CD4-positive, alpha-beta T cell treated with Interleukin-15 for 4 hours (primary cell): ENCODE measurements at places on chromosomes 13 and 19.
A peak's percentile ranks its signal among the peaks of the same experiment; 100 is the strongest.

DNA sequence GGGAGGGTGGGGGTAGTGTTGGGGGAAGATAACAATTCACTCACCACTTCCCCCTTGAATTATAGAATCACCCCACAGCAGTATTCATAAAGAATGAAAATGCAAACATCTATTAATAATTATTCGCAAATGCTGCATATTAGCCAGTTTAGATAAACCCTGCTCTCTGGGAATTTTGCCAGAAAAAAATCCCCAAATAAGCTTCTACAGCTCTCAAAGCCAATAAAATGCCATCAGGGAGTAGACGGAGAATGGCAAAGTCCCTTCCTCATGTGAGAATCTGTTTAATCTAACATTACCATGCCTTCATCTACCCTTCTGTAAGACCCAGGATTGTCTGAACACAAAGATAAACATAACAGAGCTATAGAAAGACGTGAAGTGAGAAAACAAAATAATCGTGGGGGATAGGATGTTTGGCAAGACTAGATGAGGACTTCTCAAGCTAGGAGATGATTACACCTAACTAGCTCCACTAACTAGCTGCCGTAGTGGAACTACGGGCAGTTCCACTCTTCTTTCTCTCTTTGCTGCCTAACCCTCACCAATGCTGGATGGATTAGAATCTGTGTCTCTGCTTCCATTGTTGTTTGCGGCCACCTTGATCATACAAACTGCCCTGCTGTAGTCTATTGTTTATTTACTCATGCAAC, 32.4 kb upstream of the CACNA1A start:
- DNase-seq = no peak

DNA sequence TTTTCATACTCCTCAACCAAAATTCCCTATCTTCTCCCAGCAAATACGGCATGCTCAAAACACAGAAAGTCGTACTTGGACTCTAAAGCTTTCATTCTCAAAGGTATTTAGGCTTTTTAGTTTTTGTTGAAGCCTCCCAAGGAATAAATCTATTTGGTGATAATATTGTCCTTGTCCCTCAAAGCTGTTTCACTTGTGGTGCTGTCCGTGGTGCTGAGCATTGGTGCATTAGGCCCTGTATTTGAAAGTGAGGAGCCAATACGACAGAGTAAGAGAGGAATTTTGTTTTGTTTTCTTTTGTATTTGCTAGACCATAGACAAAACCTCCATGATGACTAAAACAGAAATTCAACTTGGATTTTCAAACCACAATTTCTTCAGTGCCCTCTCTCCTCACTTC, 3.2 kb upstream of the LGALS13 start:
- DNase-seq = no peak

DNA sequence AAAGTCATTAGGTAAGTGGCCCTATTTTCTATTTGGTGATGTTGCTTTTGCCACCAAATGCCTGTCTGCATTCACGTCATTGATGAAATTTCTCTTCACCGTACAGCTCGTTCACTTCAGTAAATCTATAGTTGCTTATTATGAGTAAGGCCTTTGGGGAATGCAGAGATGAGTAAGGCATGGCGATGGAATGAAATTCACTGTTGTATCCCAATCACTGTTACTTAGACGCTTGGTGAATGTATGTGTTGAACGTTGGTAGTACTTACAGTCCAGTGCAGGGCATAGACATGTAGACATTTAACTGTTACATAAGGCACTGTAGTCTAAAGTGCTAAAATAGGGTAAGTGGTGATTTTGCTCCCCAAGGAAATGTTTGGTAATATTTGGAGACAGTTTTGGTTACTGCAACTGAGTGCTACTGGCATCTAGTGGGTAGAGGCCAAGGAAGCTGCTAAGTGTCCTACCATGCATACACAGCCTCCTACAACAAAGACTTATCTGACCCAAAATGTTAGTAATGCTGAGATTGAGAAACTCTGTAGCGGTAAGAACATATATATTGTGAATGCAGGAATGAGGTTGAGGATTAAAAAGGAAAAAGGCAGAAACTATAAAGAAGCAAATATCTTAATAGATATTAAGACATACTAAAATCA, 5.8 kb downstream of the AKAP11 start:
- DNase-seq = no peak

- DNase-seq = no peak
These were observed 317.5 kb downstream of the KLF12 start for GRCh38 chr13:73816702-73817101.

DNA sequence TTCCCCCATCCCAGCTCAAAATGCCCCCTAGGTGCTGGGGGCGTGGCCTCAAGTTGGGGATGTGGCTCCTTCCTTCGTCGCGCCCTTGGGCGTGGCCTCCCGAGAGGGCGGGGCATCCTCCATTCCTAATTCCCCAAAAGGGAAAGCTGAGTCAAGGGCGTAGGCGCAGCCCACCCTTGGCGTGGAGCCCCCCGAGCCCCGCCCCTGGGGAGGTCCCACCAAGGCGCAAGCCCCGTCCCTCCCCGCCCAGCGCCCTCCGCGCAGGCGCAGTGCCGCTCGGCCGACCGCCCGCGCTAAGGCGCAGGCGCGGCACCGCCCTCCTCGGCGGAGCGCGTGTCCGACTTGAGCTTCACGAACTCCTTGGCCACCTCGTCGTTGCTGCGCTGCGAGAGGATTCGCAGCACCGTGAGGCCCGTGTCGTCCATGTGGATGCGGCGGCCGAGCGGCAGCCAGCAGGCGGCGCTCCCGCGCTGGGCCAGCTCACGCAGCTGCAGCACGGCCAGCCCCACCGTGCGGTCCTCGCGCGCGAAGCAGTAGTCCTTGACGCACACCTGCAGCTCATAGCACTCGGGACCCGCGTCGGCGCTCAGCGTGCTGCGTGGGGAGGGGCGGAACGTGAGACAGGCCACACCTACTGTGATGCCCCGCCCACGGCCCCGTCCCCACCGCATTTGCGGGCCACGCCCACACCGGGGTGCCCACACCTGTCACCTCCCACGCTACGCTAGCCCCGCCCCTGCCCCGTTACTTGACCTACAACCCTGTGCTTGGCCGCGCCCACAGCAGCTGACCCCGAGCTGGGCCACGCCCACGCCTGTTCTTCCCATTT, 50.5 kb downstream of the COLGALT1 start:
- DNase-seq = peak; percentile 77

GRCh38 chr19:42281146-42281826, 12.2 kb downstream of the CIC start:
- DNase-seq = no peak

DNA sequence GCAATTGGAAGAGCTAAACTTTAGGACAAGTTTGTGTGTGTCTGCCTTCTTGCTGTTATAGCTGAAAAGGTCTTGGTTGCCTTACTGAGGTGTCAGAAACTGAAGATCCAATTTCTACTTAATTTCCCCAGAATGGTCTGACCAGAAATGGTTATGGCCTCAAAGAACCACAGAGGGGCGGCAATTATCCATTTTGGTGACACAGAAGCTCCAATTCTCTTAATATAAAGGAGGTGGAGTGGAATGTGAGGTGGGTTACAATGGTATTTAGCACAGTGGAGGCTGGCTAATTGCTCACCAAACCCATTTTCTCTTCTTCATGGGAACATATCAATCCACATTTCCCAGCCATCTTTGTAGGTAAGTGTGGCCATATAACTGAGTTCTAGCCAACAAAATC, 1157.2 kb downstream of the OLFM4 start:
- no peak for DNase-seq

DNA sequence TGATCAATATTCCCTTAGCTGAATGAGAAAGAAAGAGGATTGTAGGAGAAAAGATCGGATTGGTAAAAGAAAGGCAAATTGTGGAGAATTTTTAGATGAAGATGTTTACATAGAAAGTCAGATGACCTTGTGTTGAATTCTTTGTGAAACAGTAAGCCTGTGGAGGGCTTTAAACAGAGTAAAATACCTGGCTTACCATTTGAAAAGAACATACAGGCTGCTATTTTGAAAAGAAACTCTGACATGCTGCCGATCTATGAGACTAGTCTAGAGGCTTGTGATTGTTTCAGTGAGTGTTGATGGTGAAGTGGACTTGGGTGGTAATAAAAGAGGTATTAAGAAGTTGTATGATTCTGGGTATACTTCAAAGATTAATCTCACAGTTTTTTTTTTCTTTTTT, 938.9 kb upstream of the PRR20A start:
- no peak for DNase-seq

GRCh38 chr13:44015811-44016210, 136.1 kb downstream of the LACC1 start:
- DNase-seq = no peak

DNA sequence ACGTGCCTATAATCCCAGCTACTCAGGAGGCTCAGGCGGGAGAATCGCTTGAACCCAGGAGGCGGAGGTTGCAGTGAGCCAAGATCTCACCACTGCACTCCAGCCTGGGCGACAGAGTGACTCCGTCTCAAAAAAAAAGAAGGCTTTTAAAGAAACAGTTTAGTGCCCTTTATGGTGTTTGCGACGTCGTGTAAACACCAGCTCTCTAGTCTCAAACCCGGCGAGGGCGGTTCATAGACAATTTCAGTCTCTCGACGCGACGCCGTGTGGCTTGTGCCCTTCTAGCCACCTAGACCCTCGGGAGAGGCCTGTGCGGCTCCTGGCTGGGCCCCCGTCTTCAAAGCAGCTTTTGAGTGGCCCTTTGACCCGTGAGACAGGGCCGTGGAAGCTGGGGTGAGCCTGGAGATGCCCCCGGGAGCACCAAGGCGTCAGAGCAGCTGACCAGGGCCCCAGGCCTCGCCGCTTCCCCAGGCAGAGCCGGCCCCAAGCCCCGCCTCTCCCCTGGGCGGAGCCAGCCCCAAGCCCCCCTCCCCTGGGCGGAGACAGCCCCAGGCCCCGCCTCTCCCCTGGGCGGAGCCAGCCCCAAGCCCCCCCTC, 5.0 kb upstream of the MADCAM1 start:
- no peak for DNase-seq

- peak; percentile 40 for DNase-seq
These were observed 2.5 kb downstream of the CFD start for GRCh38 chr19:861756-862580.

DNA sequence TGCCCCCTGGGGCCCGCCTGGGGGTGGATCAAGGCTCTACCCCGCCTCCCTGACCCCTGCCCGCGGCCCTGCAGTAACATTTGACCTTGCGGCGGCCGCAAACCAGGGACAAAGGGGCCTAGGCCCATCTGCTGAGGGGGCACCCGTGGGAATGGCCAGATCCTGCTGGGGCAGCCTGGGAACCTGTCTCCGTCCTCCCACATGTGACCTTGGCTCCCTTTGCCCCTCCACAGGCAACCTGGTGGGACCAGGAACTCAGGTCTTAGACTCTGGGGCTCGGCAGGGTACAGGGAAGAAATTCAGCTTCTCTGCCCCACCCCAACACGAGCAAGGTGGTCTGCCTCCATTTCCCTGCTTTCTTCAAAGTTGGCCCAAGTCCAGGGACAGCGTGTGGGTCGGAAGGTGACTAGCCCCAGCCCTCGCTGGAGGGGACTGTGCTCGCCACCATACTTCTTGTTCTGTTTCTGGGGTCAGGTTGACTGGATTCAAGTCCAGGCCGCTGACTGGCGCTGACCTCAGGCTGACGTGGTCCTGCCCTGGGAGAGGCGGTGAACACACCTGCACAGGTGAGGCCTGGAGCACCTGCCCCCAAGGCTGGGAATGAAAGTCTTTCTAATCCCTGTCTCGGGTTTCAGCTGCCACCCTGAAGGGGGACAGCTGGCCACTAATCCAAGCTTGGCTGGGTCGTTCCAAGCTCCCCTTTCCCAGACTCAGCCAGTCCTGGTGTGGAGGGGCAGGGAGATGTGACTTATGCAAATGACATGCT, 2.5 kb upstream of the NR2F6 start:
- DNase-seq = no peak

- DNase-seq = peak; percentile 89
These were observed 115.5 kb downstream of the CYSLTR2 start for GRCh38 chr13:48769107-48769704.

DNA sequence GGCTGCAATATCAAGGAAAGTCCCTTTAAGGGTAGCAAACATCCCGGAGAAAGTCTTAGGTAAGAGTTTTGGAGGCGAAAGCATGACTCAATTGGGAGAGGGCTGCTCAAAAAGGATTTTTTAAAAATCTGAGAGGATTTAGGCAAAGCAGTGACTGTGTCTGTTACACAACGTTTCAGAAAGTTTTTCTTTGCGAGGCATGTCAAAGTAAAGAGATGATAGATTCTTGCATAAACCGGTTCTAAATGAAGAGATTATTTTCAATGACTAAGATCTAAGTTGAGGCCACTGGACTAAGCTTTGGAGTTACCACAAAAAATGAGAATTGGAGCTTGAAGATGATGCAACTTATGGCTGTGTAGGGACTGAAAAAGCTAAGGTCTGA, 43.7 kb upstream of the ENOX1 start:
- DNase-seq = no peak

DNA sequence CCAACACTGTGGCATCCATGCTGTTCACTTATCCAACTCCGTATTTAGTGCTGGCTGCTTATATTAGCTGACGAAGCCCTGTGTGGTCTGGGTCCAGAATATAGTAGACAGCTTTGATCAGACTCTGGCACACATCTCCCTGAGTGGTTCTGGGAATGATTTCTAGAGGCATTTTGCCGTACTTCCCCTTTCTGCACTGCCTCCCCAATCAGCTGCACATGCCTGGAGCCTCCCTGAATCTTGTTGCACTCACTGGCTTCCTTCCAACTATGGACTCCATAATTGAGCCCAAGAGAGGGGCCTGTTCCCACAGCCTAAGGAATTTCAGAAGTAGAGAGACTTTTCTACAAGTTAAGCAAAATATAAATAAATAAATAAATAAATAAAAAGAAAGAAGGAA, 30.4 kb upstream of the PCDH8 start:
- no peak for DNase-seq

GRCh38 chr19:46394402-46394797, 19.0 kb downstream of the CCDC8 start:
- no peak for DNase-seq

GRCh38 chr19:16698914-16699313, 20.7 kb upstream of the NWD1 start:
- no peak for DNase-seq

DNA sequence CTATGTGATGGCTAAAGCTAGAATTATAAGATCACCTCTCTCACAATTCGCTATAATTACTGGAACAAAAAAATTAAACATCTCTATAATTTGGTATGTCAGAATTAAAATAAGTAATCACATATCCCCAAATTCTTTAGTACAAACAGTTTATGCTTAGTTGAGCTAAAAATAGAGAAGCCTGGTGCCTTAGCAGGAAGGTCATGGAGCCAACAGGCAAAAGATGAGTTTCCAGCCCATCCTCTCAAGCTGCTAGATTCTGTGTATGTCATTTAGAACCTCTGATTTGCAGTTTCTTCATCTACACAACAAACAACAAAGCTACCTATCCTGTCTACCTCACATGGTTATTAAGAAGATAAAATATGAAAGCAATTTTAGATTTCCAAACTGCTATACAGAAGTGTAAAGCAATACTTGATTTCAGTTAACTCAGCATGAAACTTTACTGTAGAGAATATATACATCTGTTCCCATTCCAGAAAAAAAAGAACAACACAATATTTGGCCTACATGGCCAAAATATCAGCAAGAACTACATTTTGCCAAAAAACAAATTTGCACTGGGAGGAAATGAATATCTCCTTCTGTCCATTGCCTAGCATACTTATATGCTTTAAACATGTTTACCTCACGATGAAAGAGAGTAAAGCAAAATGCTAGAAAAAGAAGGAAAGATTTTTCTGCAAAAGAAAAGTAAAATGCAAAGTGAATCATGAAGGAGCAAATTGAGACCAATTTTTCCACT, 294.0 kb upstream of the MIR17HG start:
- no peak for DNase-seq

GRCh38 chr19:57052081-57052480, 67.7 kb upstream of the USP29 start:
- no peak for DNase-seq
